ENCODE measurements at places on chromosomes 1 and 21.

DNA sequence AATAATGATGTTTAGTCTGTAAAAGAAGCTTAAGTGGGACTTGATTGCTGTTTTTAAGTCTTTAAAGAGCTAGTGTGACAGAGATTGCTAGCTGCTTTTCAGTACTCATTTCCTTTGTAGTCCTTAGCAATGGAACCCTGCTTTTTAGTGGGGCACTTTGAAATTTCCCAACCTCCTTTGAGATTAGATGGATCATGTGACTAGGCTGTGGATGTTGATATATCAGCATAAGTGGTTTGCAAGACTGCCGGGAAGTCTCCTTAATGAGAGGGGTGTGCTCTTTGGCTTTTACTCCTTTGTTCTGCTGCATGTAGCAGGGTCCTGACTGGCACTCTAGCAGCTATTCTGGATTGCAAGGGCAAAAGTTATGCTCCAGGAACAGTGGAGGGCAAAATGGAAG lies 11.2 kb upstream of the RCOR3 start:
- no peak for DNase-seq

DNA sequence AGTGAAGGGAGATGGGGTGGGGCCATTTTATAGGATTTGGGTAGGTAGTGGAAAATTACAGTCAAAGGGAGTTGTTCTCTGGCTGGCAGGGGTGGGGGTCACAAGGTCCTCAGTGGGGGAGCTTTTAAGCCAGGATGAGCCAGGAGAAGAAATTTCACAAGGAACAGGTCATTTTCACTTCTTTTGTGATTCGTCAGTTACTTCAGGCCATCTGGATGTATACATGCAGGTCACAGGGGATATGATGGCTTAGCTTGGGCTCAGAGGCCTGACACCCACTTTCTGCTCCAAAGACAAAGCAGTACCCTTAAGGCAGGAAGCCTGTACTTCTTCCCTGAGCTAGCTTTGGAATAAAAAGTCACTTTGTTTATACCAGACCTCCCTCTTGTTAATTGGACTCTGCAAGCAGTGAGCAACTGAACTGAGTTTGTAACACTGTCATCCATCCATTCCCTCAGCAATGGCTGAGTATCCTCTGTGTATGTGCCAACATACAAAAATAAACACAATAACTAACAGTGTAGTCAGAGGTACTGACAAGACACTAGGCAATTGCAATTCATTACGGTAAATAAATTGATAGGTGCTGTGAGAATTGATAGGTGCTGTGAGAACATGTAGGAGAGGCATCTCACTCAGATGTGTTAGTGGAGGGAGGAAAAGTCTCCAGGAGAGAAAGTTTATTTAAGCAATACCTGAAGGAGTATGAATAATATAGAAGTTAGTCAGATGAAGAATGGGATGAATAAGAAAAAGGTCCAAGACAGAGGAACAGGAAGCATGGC lies 14.7 kb upstream of the RGS2 start:
- DNase-seq: no peak

- no peak for DNase-seq
These were observed 11.5 kb downstream of the PLEKHA6 start for GRCh38 chr1:204348242-204348641.

DNA sequence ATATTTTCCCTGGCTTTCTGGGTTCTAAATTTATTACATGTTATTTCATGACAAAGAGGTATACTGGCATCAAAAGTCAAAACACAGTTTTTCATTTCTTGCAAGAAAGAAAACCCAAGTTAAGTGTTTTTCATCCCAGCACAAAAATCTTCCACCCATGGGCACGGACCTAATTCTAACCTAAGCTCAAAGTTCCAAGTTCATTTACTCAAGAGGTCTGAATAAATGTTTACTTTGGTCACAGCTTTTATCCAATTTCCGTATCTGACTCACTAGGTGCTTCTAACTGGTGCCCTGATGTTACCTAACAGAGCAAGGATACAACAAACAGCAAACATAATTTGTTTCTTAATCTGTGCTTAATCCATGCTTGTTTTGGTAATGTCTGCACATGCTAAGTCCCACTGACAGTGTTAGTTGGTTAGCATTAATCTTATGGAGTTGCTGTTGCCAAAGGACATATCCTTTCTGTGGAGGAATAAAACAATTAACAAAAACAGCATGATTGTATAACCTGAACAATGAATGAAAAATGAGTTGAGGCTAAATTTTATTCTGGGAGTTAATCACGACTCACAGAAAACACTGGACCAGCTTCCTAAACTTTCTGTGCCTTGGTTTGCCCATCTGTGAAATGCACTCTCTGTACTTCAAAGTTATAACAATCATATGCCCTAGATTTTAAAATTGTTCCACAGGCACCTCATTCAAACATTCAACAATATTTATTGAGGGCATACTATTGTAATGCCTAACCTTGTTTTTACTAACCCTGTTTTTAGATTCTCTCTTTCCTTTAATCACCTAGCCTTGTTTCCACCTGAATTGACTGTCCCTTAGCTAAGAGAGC lies 4.2 kb upstream of the CHD1L start:
- no peak for DNase-seq

DNA sequence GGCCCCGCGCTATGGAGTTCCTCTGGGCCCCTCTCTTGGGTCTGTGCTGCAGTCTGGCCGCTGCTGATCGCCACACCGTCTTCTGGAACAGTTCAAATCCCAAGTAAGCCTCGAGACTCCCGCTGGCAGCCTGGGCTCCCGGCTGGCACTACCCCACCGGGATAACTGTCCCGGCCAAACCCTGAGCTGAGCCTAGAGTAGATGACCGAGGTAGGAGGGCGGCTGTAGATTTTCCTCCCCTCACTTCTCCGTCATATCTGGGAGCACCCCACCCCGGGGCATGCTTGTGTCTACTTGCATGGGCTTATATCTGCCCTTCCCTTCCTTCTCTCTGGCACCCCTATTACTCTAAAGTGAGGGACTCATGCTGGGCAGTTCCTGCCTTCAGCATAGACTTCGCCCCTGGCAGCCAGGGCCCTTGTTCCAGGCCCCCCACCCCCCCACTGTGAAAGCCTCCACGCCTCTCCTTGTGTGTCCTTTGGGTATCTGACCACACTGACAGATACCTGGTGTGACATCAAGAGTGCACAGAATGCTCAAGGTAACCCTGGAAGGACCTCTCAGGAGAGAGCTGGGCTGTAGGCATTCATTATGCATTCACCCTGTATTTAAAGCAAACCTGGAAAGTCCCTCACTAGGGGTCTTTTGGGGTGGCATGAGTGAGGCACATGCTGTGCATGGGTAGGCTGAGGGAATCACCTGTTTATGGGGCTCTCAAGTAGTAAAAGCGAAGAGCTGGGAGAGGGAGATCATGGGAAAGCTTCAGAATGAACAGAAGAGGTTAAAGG lies 485 bp downstream of the EFNA1 start:
- no peak for DNase-seq

DNA sequence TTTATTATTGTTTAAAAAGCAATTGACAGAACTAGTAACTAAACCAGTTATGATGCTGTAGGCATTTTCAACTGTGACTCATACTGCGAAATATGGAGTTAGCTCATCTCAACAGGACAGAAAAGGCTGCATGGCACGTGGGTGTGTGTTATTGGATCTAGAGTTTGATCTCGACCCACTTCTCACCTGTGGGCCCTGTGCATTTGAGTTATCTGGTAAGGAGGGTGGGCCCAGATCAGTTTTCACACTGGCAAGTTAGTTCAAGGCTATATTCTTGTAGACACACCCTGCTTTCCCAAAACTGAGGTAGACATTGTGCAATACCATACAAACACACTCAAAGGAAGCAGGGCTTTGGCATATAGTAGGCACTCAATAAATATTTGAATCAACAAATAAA lies 71.3 kb upstream of the PRDX6 start:
- no peak for DNase-seq

GRCh38 chr1:159891275-159892157 lies 8.4 kb downstream of the CFAP45 start:
- peak; percentile 65 for DNase-seq

DNA sequence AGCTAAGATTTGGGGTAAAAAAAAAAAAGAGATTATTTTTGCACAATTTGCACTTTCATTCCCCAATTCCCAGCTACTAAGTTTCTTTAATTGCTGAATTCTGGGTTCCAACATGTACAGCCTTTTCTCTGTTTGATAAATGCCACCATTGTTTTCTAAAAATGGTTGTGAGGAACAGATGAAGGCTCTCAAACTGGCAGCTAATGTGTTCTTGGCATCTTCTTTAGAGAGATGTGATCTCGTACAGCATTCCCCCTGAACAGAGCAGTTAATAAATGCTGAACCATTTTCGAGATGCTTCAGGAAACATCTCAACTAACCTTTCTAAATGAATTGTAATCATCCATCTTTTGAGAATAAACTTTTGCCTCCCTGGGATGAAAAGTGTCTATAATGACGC lies 107.9 kb upstream of the DYNLT5 start:
- DNase-seq: no peak

- no peak for DNase-seq
These were observed 1.5 kb downstream of the MX1 start for GRCh38 chr21:41427556-41427955.

- DNase-seq: no peak
These were observed 1.9 kb downstream of the CDC73 start for GRCh38 chr1:193123751-193124150.

Data from renal cortex interstitium (tissue), 15 donors.